ENCODE measurements at places on chromosomes 6 and 20.

DNA sequence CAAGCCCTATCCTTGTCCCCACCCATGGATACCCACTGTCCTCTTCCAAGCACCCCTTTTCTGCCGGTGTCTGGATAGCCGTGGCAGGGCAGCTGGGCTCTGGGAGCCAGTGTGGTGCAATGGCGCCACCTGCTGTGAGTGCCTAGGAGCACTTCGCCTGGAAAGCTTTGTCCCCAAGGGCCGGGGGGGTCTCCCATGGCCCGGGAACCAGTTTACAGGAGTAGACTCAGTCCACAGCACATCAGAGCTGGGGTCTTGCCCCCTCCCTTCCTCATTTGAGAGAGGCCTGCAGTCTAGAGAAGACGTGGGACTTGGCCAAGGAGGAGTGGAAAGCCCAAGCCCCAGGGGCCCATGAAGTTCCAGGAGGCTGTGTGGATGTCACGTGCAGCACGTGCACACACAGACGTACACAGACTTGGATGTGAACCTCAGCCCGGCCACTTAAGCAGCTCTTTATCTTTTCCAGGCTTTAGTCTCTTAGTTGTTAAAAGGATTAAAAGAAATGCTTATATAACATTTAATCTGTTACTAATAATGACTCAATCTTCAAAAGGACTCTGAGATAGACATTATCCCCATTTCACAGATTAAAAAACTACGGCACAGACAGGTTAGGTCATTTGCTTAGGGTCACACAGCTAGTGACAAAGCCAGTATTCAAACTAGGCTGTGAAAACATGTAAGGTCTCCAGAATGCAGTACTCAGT lies 40.9 kb upstream of the CDH22 start:
- peak; percentile 10 for DNase-seq

DNA sequence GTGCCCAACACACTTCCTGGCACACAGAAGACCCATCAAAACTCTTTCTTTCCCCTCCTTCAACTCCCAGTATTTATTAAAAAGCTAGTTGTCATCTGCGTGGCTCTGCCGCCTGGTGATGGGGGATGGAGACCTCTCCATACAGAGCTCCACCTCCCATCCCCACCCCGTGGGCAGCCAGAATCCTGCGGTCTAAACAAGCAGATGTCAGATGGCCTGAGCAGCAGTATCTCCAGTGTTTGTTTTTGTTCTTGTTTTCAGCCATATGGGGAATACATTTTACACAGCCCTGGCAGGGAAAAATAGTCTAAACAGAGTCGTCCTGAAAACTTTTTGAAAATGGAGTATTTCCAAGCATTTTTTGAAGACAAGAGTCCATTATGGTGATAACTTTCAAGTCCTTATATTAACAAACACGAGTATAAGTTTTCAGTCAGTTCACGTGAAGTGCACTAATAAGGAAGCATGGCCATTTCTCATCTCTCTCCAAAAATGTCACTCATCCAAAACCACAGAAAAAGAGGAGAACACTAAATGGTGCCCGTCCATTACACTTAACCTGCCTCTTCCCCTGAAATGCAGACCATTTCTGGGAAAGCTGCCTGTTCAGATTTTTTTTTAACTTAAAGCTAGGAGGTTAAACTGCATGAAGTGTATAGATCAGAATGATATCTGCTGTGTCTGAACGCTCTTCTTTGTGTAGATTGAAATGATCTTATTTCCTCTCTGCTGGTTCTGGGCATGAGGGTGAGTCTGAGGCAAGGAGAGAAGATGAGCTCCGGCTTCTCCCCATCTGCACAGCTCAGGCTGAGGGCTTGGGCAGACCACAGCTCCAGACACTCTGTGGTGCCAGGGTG lies 91.0 kb downstream of the TCP11 start:
- DNase-seq: no peak

- DNase-seq: no peak
Measured at GRCh38 chr6:26457264-26457805, 420 bp upstream of the BTN2A1 start.

DNA sequence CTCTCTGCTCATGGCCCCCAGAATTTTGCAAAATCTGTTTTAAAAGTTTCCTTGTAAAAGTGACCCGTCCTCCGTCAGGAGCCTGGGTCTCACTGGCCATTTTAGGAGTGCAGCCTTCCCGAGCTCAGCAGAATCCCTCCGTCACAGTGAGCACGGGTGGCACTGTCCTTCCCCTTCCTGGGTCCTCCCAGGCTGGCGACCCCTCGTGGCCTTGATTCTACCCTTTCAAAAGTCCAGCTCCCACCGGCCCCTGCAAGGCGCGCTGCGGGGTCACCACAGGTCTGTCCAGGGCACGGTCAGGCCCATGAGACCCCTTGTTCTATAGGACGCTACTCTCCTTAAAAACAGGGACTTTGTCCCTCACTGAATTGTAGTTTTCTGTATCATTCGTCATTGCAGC lies 112.7 kb downstream of the PSMB1 start:
- DNase-seq: no peak

GRCh38 chr20:23673209-23673608 lies 15.6 kb downstream of the CST4 start:
- no peak for DNase-seq

DNA sequence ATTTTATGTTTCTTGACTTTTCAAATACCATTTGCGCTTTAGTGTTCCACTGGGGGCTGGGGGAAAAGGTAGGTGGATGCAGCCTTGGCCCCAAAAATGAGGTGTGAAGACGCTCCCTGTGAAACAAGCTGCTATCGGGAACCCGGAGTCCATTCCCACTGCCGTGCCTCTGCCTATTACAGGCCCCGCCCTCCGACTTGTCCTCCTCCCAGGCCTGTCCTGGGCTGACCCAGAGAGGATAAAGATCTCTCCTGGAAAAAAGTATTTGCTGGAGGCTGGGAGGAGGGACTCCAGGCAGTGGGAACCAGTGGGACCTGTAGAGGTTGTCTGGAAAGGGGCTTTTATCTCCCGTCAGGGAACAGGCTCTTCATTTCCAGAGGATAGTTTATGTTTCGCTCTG lies 215.0 kb downstream of the SLC24A3 start:
- no peak for DNase-seq

DNA sequence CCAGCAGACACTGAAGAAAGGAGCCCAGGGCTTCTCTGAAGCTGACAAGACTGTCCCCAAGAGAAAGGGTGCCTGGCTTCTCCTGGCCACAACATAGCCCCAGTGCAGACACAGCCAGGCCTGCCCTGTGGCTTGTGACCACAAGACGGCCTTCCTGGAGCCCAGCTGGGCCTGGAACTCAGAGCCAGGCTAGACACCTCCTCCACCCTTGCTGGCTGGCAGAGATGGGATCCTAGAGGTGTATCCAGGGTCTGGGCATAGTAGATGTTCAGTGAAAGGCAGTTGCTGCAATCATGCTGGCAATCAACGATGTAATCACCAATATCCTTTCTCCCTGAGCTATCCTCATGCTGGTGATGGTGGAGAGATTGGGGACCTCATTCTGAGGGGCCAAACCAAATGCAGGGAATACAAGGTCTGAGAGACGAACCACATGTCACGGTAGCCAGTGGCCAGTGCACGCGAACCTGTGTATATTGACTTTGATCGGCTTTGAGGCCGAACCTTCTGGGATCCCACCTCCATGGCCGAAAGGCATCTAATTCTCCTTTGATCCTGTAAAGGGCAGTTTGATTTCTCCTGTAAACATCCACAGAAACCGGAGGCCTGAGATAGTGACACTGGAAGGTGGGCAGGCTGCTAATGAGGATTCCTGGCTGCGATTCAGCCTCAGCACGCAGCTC lies 115.2 kb downstream of the PSMB1 start:
- DNase-seq: no peak

- DNase-seq: no peak
Measured at GRCh38 chr6:120198033-120198432, 848.5 kb upstream of the MAN1A1 start.

DNA sequence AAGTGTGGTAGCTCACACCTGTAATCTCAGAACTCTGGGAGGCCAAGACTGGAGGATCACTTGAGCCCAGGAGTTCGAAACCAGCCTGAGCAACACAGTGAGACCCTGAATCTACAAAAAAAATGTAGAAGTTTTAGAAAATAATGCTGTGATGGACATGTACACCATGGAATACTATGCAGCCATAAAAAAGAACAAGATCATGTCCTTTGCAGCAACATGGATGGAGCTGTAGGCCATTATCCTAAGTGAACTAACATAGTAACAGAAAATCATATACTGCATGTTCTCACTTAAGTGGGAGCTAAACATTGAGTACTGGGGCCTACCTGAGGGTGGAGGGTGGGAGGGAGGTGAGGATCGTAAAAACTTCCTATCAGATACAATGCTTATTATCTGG lies 110.8 kb downstream of the PRND start:
- DNase-seq: no peak

DNA sequence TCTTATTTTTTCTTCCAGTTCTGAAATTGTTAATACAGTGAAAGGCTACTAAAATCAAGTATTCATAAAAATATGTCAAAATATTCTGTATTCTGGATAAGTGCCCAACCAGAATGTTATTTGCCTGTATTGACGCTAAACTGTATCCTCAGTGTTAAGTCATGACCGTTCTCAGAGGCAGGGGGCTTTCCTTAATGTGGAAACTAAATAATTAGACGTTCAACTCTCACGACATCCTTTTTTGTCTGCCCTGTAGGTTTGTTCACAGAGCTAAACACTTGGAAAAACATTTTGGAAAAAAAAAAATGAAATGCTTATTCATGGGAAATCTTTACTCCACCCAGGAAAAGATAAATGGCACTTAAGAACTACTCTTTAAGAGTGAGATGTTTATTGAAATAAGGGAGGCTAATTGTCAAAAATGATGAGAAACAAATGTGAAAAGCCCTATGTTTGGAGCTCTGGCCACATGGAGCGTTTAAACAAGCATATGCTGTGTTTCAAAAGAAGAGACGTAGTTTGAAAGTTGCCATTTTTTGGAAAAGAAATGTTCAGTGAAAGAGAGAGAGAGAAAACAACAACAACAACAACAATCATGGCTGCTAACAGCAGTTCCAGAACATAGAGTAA lies 453.1 kb upstream of the MARCKS start:
- no peak for DNase-seq

- DNase-seq: no peak
Measured at GRCh38 chr6:149217466-149217888, 100.0 kb upstream of the TAB2 start.

DNA sequence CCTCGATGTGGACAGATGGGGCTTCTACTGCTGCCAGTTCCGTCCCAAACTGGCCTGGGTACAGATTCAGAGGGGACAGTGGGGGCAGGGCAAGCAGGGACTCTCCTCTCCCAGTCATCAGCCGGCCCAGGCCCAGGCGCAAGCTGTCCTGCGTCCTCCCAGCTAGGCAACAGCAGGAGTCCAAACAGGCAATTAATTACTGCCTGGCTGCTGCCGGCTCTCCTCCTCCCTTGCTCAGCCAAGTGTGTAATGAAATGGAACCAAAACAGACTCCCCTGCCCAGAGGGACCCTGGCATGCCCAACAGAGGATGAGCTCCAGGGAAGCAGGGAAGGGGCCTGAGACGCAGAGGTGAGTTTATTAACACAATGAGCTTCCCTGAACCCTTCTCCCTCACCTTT lies 17.8 kb upstream of the SLC32A1 start:
- no peak for DNase-seq
